ENCODE measurements at places on chromosomes 2 and 18.

- no peak for DNase-seq
Measured at GRCh38 chr2:63438181-63438580, 150.1 kb downstream of the WDPCP start.

GRCh38 chr2:56084111-56084901 is 99.5 kb upstream of the CCDC85A start:
- DNase-seq: no peak

DNA sequence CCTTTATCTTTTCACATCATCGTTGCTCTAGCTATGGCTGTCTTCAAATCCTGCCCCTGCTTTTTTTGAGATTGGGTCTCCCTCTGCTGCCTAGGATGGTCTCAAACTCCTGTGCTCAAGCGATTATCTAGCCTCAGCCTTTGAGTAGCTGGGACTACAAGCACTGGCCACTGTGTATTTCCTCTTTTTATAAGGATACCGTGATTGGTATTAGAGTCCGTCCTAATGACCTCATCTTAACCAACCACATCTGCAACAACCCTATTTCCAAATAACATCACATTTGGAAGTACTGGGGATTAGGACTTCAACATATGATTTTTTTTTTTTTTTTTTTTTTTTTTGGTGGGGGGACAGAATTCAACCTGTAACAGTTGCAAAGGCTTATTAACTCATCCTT is 9.1 kb downstream of the RESP18 start:
- no peak for DNase-seq

GRCh38 chr2:49177194-49177593 is 22.9 kb upstream of the FSHR start:
- DNase-seq: no peak

DNA sequence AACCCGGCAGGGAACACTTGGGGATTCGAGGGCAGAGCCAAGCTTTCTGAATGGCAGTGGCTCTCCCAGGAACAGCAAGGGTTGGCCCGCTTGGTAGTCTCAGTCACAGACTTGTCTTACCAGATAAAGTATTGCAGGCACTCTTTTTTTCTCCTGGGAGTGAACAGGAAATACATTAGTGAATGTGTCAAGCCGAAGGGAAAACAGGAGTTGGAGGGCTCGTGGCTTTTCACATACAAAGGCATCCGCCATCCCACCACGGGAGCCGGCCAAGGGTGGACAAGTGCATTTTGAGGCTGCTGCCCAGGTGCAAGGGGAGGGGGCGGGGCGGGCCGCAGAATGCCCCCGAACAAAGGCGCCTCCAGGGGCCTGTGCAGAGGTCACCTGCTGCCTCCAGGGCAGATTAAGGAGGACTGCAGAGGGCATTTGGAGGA is 163.3 kb upstream of the SIX3 start:
- DNase-seq: no peak

DNA sequence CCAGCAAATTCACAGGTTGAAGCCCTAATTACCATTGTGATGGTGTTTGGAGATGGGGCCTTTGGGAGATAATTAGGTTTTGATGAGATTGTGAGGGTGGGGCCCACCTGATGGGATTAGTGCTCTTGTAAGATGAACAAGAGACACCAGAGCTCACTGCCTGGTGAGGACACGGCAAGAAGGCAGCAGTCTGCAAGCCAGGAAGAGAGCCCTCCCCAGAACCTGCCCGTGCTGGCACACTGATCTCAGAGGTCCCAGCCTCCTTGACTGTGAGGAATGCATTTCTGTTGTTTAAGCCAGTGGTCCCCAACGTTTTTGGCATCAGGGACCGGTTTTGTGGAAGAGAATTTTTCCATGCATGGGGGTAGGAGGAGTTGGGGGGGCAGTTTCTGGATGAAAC is 240.7 kb downstream of the KLHL29 start:
- no peak for DNase-seq

DNA sequence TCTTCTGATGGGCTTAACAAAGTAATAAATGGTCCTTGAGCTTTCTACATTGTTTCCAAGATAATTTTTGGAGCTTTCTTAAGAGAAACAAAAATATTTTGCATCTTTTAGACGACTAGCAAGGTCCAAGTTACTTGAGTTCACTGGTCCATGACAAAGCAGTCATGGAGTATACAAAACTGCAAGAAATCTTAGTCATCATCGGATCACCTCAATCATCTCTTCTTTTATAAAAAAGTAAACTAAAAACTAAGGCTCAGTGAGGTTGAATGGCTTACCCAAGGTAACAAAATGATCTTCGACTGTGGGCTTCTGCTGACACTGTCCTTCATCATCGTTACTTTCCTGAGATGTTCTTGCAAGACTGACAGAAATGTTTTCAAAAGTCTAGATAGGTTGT is 11.9 kb downstream of the FIGN start:
- DNase-seq: no peak

- DNase-seq: no peak
Measured at GRCh38 chr2:137992039-137992646, 27.9 kb downstream of the HNMT start.

GRCh38 chr2:96116879-96117533 is 635 bp upstream of the ADRA2B start:
- no peak for DNase-seq

- DNase-seq: no peak
Measured at GRCh38 chr2:171163261-171163660, 2.6 kb upstream of the TLK1 start.

- DNase-seq: no peak
Measured at GRCh38 chr18:31104444-31104843, 2.2 kb upstream of the DSC2 start.

DNA sequence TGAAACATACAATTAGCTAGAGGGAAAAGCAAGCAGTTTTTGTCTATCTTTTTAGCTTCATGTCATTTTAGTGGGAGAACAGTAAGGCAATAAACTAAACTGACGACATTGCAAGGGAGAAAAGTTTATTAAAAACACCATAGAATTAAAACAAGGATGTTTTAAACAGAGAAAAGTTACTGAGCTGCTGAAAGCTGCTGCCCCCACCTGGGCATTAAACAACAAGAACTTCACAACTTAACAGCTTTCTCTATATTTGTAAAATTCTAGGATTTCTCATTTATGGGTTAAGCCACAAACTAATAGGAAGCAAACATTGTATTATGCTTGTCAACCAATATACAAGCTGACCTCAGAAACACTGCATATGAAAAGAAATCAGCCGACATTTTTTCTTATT is 289.2 kb downstream of the ERBB4 start:
- DNase-seq: no peak

GRCh38 chr2:8216397-8216796 is 465.5 kb upstream of the ID2 start:
- DNase-seq: no peak

- DNase-seq: no peak
Measured at GRCh38 chr2:230441227-230441897, 25.4 kb downstream of the SP100 start.

DNA sequence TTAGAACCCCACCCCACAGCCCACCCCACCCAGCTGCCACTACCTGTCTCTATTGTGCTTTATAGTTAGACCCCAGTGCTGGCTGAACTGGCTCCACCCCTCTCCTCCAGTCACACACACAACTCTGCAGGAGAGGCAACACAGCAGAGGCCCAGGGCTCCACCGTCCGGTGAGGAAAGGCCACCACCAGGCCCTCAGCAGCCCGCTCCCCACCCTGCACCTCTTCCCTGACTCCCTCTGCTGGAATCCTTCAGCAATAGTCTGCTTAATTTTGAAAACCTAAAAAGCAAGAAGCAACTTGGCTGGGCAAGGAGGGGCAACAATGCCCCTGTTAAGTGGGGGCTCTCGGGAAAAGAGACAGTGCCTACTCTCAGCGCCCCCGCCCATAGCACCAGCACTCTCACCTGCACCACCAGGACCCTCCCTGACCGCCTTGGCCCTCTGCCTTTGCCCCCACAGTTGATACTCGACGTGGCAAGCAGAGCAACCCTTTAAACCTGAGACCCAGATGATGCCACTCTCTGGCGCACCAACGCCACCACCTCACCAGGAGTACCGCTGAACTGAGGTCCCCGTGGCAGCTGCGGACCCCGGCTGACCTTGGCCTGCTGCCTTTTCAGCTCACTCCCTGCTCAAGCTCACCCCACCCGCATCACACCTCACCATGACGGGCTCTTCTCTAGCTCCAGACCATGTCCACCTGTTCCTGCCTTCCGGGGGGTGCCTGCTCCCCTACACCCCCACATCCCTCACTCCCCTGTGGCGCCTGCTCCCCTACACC is 45.7 kb downstream of the NDUFA10 start:
- no peak for DNase-seq

GRCh38 chr2:240570531-240571313 is 2.4 kb downstream of the RNPEPL1 start:
- no peak for DNase-seq

DNA sequence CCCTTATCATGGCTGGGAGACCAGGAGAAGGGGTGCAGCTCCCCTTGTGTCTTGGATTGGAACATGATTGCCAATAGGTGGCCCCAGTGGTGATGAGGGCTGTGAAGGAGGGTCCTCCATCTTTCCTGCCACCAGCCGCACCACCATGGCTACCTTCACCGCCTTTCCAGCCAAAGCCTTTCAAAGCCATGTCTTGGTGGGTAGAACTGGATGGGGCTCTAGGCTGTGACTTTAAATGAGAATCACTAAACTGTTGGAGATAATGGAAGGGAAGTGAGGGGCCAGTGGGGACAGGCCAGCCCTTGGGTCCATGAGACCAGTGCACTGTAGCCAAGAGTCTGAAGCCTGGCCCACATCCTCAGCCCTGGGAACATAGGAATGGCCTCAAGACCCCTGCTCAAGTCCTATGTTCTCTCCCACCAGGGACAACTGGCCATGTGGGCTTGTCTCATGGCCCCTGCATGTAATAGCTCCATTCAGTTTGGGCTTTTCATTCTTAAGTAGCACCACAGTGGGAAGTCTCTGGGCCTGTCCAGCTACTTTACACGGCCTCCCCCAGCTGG is 345.7 kb downstream of the DYSF start:
- no peak for DNase-seq

DNA sequence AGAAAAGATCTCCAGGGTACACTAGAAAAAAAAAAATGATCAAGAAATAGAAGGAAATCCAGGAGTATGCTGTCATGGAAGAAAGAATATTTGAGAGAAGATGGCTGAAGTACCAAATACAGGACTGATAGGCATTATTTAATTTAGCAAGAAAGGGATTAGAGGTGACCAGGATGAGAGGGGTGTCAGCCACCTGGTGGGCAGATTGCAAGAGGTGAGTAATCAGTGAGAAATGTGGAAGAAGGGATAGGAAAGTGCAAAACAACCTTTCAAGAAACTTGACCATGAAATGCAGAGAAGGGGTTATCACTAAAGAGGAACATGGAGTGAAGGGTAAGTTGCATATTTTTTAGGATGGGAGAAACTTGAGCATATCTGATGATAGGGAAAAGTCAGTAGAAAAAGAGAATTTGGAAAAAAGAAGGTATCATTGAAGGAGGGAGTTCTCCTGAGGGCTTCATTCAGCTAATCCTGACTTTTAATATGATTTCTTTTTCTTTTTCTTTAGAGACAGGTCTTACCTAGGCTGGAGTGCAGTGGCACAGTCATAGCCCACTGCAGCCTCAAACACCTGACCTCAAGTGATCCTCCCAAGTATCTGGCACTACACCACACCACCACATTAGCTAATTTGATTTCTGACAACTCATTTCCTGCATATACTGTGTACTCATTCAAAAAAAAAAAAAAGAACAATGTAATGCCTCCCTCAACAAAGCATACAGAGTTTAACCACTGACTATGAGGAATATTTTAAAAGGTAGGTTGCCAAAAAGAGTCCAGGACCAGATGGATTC is 101.3 kb downstream of the LRP2 start:
- DNase-seq: no peak

DNA sequence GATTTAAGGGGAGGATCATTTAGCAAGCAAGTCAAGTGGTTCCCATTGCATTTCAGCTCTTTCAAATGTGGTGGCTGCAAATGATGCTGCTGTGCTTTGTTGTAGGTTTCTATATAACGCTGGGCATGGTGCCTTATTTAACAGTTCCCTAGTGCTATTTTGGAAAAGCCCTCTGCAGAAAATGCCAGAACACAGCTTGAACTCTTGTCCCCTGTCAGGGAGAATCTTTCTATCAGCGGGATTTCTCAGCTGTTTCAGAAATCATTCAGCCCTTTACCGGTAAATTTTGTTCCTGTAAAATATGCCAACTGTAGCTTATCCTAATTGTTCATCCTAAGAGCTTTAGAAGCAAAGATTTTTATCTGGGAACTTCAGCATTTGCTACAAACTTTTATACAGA is 77.8 kb upstream of the DTNA start:
- no peak for DNase-seq

DNA sequence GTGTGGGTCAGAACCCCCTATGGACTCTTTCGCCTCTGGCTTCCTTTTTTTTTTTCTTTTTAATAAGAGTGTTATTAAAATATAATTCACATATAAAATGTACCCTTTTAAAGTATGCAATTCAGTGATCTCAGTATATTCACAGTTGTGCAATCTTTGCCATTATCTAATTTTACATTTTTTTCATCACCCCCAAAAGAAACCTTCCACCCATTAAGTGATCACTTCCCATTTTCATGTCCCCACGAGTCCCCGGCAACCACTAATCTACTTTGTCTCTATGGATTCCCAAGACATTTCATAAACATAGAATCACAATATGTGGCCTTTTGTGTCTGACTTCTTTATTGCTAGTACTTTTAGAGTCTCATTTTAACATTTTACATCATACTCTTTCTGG is 38.7 kb upstream of the ANXA4 start:
- no peak for DNase-seq

- no peak for DNase-seq
Measured at GRCh38 chr2:201949181-201949926, 84.3 kb upstream of the FZD7 start.

DNA sequence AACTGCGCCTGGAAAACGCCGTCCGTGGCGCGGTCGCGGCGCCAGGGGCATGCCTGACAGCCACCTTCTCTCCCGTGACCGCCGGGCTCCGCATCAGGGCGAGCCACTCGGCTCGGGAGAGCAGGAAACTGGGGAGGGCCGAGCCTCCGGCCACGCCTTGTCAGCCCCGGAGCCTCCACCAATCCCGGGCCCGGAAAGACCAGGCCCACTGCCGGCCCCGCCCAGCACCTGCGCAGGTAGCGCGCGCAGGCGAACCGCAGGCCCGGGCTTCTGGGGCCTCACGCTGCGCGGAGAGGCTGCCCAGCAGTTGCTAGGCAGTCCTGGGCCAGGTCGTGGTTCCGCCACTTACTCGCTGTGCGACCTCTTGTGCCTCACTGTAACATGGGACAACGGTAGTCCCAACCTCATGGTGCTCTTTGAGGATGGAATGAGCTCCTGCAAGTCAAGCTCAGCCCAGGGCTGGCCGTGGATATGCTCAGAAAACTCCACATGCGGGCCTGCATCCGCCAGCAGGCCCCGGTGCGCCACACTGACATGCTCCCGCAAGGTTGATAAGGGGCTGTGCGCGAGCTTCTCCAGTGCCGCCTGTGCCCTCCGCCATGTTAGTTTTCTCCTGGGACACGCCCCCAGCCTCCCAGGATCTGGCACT is 97.1 kb downstream of the INHBB start:
- DNase-seq: no peak
